BJ (cell line): ENCODE measurements at places on chromosomes 4 and X.

- DNase-seq = no peak
Measured at GRCh38 chr4:14359991-14360390, 642.3 kb upstream of the CPEB2 start.

DNA sequence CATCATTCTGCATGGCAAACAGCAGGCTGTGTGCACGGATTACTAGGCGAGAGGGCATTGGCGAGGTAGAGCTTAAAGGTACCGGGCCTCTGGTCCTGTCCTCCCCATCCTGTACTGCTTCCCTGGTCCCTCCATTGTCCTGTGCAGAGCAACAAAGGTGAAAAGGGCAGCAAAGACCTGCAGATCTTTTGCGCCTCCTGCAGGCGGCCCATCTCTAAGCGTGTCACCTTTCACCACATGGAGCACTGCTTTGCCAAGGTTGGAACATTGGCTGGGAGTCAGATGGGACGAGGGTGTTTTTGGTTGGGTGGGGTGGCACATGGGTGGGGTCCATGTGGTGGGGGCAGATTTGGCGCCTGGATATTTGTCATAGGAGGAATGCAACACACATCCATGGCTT, 64.7 kb upstream of the UXT start:
- no peak for DNase-seq

DNA sequence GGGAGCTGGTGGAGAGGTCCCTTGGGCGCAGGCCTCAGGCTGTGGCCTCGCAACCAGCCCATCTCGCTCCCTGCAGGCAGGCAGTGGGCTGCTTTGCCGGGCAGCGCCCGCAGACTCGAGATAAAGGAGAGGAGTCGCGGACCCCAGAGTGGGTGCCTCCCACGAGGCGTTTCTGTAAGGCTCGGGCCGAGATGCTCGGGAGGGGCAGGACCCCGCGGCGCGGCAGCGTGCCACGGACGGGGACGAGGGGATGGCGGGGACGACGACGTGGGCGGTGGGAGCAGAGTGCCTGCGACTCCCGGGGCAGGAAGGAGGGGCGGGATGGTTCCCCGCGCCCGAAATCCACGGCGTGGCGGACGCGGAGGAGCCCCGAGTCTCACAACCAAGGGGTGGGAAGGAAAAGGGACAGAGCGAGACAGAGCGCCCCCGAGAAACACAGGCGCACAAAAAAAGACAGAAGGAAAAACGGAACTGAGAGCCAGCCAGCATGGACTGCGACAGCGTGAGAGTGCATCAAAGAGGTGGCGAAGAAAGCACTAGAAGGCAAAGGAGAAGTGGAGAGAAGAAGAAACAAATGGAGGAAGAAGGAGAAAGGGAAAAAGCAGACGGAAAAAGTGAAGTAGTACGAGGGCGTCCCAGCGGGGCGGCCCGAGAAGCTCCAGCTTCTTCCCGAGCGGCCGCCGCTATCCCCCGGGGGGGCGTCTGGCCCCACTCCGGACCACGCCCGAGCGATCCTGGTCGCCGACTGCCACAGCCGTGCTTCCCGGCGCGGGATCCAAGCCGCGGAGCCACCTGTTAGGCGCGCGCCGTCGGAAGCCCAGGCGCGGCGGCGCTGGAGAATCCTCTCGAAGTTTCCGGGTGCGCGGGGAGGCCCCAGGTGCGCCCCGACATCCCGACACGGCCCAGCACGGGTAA, 1.5 kb downstream of the BEND4 start:
- DNase-seq = no peak

GRCh38 chr4:161061046-161061445, 1102.8 kb downstream of the FSTL5 start:
- DNase-seq = no peak

- no peak for DNase-seq
Measured at GRCh38 chrX:150651906-150652305, 41.3 kb upstream of the MTMR1 start.

GRCh38 chrX:8003147-8003883, 76.1 kb upstream of the PNPLA4 start:
- DNase-seq = no peak

GRCh38 chrX:102339312-102340298, 92.6 kb downstream of the NXF2 start:
- no peak for DNase-seq

DNA sequence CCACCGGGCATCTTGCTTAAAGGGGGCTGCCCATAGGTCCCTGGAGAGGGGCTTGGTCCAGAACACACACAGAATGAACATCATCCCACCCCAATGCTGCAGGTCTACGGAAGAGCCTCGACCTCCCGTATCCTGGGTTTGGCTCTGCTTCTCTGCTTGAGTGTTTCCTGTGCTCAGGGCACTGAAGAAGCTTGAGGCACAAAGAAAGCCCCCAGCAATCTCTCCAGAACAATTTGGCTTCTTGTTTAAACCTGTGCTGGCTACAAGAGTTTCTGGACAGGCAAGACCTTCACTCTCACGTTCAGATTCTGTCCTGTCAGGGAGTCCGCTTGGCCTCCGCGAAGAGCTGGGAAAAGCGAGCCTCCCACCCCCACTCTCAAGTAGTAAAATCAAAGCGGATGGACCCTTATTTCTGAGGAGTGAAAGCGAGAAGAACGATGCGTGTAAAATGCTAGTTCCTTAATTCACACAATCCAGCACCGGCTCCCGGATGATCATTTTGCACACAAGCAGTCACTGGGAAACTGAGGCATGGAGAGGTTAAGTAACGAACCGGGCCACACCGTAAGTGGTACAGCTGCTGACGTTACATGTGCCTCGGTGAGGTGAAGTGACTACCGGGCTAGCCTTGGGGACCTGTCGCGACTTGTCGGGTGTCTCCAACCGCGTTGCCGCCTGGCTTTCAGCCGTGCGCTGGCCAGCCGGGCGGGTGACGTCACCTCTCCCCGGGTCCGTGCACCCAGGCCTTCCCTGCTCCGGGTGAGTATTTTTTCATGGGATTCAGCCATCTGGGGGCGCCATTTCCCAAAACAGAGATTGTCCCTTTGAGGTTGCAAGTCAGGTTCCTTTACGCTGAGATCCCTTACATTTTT, 3.1 kb upstream of the SFRP2 start:
- DNase-seq = no peak

DNA sequence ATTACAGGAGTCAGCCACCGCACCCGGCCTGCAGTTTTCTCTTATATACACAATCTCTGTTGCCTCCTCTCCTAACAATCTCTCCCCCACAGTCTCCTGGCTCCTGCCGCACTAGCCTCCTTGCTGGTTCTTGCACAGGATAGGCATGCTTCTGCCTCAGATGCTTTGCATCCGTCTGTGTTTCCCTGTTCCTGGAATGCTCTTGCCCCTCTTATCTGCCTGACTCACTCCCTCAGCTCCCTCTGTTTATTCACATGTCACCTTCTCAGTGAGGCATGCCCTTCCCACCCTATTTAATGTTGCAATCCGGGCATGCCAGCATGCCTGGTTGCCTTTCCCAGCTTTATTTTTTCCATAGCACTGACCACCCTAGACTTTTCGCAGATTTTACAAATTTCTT, 161.9 kb downstream of the PHF8 start:
- DNase-seq = no peak

DNA sequence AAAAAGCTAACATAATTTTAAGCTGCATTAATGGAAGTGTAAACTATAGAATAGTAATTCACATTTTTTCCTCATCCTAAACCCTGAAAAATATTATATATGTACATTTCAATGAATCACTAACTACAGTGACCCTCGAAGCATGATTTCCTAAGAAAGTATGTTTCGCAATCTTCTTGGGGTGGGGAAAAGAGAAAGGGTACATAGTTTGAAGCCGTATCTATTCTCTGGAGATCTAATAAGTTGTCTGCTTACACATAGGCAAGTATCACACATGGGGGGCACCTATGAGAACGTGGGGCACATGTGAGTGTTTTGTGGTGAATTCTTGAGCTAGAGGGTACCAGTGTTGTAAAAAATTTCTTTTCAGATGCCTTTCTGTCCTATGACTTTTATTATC, 71.2 kb downstream of the JADE1 start:
- DNase-seq = no peak

DNA sequence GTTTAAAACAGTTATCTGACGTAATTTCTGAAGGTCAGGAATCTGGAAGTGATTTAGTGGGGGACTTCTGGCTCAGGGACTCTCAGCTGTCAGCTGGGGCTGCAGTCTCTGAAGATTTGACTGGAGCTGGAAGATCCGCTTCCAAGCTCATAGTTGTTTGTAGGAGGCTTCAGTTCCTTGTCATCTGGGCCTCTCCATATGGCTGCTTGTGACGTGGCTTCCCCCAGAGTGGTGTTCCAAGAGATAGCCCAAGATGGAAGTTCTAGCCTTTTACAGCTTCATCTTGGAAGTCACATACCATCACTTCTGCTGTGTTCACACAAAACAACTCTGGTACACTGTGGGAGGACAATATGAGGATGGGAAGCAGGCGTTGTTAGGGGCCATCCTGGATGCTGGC, 2.1 kb downstream of the MPC1L start:
- no peak for DNase-seq

- no peak for DNase-seq
Measured at GRCh38 chr4:123659730-123660129, 263.1 kb downstream of the SPRY1 start.

DNA sequence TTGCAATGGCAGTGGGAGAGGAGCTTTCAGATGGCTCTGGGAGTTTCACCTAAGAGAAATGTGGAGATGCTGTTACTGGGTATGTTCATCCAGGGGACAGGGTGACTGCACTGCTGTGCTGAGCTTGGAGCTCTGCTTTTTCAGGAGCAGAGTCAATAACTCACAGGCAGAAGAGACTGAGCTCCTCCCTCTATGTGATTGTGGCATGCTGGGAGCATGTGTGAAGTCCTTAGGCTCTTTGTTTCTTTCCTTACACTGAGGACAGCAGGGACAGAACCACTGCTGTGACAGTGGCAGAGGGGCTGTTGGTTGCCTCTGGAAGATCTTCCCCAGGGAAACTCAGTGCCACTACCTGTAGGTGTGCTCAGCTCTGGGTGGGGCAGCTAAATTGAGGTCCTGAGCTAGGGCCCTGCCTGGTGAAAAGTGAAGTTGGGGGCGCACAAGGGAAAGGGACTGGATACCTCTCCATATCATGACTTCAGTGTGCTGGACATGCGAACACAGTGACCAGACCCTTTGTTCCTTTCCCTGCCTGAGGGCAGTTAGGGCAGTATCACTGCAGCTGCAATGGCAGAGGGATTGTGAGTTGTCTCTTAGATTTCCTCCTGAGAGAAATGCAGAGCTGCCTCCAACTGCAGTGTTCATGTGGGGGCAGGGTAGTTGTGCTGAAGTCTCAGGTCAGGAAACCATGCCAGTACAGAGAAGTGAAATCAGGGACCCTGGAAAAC, 156.7 kb downstream of the TENT5D start:
- DNase-seq = no peak

DNA sequence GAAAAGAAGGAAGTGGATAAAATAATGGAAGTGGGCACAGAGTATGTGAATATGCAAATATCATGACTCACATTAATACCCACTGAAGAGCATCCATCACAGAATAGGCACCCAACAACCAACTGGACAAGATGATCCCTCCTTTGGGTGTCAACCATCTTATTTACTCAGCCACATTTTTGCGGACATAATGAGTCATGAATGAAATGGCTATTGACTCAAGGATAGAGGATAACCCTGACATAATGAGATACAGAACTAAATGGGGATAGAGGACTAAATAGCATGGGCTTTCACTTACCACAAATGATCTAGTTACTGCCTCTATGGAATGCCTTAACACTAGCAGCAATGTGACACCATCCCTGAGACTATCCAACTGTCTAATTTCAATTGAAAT, 224.7 kb downstream of the ANTXR2 start:
- no peak for DNase-seq

GRCh38 chr4:101711590-101712260, 78.8 kb upstream of the BANK1 start:
- no peak for DNase-seq

DNA sequence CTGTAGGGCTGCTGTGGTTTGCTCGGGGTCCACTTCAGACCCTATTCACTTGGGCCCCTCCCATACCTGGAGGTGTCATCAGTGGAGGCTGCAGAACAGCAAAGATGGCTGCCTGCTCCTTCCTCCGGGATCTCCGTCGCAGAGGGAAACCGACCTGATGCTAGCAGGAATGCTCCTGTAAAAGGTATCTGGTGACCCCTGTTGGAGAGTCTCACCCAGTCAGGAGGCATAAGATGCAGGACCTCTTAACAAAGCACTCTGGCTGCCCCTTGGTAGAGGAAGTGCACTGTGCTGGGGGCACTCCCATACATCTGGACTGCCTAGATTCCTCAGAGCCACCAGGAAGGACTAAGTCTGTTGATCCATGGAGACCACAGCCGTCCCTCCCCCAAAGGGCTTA, 296.9 kb downstream of the GRID2 start:
- DNase-seq = no peak
